ENCODE measurements at places on chromosomes 12 and 14. TPM values are rescaled to one million over a fixed set of nuclear protein-coding genes. Genes with fewer than 3 reads are reported as not detected.

Gene CCDC77
- 6.2 TPM for polyA plus RNA-seq

Gene CCDC175
- not detected for polyA plus RNA-seq

Gene RFX4
- polyA plus RNA-seq: not detected

Gene FOXM1
- 0.20 TPM for polyA plus RNA-seq

Gene KLHL33
- polyA plus RNA-seq: 0.41 TPM

Gene SNX6
- polyA plus RNA-seq: 40.9 TPM

Gene JDP2
- polyA plus RNA-seq: 39.7 TPM

Gene KRT72
- 1.6 TPM for polyA plus RNA-seq

Gene OVCH1
- polyA plus RNA-seq: 0.38 TPM
